ENCODE measurements at places on chromosomes 1 and 21.
A peak's percentile ranks its signal among the peaks of the same experiment; 100 is the strongest.

- no peak for DNase-seq
Measured at GRCh38 chr1:172883387-172883791, 167.4 kb downstream of the TNFSF18 start.

- DNase-seq: no peak
Measured at GRCh38 chr1:9151328-9151860, 22.5 kb upstream of the GPR157 start.

- no peak for DNase-seq
Measured at GRCh38 chr1:44693900-44694299, 19.4 kb downstream of the ARMH1 start.

- DNase-seq: no peak
Measured at GRCh38 chr1:30572192-30572591, 151.2 kb downstream of the MATN1 start.

DNA sequence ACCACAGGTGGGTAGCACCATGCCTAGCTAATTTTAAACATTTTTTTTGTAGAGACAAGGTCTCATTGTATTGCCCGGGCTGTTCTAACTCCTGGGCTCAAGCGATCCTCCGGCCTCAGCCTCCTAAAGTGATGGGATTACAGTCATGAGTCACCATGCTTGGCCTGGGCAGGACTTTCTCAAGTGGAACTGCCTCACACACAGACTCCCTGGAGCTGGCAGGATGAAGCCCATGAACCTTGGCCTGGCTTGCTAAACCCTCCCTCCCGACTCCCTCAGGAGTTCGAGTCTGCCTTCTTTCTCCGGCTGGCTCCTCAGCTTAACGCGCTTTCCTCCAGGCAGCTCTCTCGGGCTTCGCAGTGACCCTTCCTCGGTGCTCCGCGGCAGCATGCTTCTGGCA lies 7.7 kb upstream of the ECE1 start:
- DNase-seq: no peak

- DNase-seq: no peak
Measured at GRCh38 chr21:34795175-34795547, 126.4 kb downstream of the CLIC6 start.

- DNase-seq: no peak
Measured at GRCh38 chr1:173474097-173474779, 2.9 kb upstream of the PRDX6 start.

DNA sequence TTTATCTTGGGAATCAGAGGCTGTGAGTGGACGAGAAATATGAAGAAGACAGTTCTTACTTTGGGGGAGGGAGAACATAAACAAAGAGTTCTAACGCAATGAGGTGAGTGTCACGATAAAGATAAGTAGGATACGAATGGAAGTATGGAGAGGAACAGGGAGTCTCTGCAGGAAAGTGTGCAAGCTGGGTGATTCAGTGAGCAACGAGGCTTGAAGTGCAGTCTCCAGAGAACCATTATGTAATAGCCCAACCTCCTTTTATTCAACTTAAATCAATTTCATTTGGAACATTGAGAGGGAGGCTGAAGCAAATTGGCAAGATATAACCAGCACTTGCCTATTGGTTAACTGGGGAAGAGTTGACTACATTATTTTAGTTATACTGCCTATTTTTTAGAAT lies 99.3 kb upstream of the PLD5 start:
- no peak for DNase-seq

GRCh38 chr1:97599447-97599846 lies 321.4 kb downstream of the DPYD start:
- no peak for DNase-seq

GRCh38 chr1:32142446-32143301 lies 34.8 kb downstream of the KPNA6 start:
- peak; percentile 33 for DNase-seq

DNA sequence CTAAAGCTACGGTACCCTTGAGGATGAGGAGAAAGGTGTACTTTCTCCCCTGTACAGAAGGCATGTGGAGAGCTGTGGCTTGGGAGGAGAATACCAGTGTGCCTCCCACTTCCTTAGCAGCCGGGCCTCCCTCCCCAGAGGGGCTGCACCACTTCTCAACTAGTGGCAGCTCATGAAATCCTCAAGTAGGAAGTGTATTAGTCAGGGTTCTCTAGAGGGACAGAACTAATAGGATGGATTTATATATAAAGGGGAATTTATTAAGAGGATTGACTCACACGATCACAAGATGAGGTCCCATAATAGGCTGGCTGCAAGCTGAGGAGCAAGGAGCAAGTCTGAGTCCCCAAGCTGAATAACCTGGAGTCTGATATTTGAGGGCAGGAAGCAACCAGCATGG lies 53.1 kb upstream of the PPP2R5A start:
- no peak for DNase-seq

DNA sequence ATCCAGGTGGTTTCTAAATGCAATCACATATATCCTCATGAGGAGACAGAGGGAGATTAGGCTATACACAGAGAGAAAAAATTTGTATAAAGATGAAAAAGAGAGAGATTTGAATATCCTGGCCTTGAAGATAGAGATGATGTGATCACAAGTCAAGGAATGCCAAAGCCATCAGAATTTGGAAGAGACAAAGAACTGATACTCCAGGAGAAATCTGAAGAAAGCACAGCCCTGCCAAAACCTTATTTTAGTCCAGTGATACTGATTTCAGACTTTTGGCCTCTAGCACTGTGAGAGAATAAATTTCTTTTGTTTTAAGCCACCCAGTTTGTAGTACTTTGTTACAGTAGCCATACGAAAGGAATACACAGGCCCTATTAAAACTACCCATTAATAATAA lies 33.4 kb downstream of the DOCK7 start:
- DNase-seq: no peak

DNA sequence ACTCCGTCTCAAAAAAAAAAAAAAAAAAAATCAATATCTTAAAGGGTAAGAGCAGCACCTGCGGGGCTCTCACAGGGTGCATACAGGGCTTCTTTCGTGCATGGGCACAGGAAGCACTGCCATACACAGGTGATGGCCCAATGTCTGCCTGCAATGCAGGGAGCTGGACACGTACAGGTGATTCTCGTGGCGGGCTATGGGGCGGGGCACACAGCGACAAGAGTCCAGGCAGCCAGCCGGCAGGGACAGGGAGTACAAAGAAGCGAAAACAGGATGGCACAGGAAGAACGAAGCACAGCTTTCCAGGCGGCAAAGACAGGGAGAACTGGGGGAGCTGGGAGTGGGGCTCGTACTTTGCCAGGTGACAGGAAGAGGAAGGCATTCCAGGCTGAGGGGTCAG lies 1.6 kb downstream of the KIF17 start:
- no peak for DNase-seq

Data from astrocyte of the cerebellum (primary cell).